Tracheal epithelial cell (primary cell): ENCODE measurements at places on chromosomes 5 and 9. TPM values are rescaled to one million over a fixed set of nuclear protein-coding genes. Genes with fewer than 3 reads are reported as not detected.

Gene AP3B1
- total RNA-seq, result 22.9 and 39.6 TPM in 2 replicates

Gene LYSMD3
- total RNA-seq, result 9.6 and 10.4 TPM in 2 replicates

Gene NUTM2G
- total RNA-seq, result not detected in 2 replicates

Gene CSF2
- total RNA-seq, result 69.2 TPM in 1 of 2 replicates, not detected in the other

Gene SCGB3A2
- total RNA-seq, result not detected in 2 replicates

Gene DBH
- not detected in 2 replicates for total RNA-seq

Gene PCDHB3
- total RNA-seq, result 0.21 and 0.48 TPM in 2 replicates

Gene CCL27
- not detected in 2 replicates for total RNA-seq

Gene HBEGF
- 26.9 and 66.3 TPM in 2 replicates for total RNA-seq

Gene LEAP2
- total RNA-seq, result 0.21 and 0.48 TPM in 2 replicates

Gene ZDHHC12
- total RNA-seq, result 44.3 and 58.0 TPM in 2 replicates

Gene SLC46A2
- total RNA-seq, result not detected in 2 replicates

Gene KIF24
- total RNA-seq, result 0.43 and 0.48 TPM in 2 replicates

Gene NRARP
- 10.0 and 15.7 TPM in 2 replicates for total RNA-seq

Gene SMC5
- total RNA-seq, result 12.8 and 18.5 TPM in 2 replicates

Gene PCDHA1
- not detected in 2 replicates for total RNA-seq

Gene PCSK1
- not detected in 2 replicates for total RNA-seq

Gene FCN2
- not detected in 2 replicates for total RNA-seq

Gene NTNG2
- total RNA-seq, result under 0.01 and 0.24 TPM in 2 replicates

Gene SPATA9
- not detected in 2 replicates for total RNA-seq

Gene CCNO
- total RNA-seq, result 1.2 and 7.2 TPM in 2 replicates

Gene CNTNAP3B
- total RNA-seq, result 4.6 and 9.8 TPM in 2 replicates

Gene SAPCD2
- 1.1 and 4.1 TPM in 2 replicates for total RNA-seq

Gene LHX3
- total RNA-seq, result not detected in 2 replicates

Gene CCDC180
- under 0.01 TPM in 1 of 2 replicates, not detected in the other for total RNA-seq

Gene ADGRD2
- 0.21 TPM in 1 of 2 replicates, not detected in the other for total RNA-seq

Gene TMEM174
- not detected in 2 replicates for total RNA-seq

Gene TMEM215
- under 0.01 TPM in 1 of 2 replicates, not detected in the other for total RNA-seq

Gene TMEM252
- not detected in 2 replicates for total RNA-seq

Gene LCN1
- total RNA-seq, result not detected in 2 replicates

Gene MLANA
- total RNA-seq, result not detected in 2 replicates

Gene BARX1
- under 0.01 TPM in 1 of 2 replicates, not detected in the other for total RNA-seq

Gene AK8
- 0.48 TPM in 1 of 2 replicates, not detected in the other for total RNA-seq

Gene PDGFRB
- total RNA-seq, result under 0.01 and 0.24 TPM in 2 replicates

Gene CNTRL
- total RNA-seq, result 2.4 and 5.5 TPM in 2 replicates

Gene FAM200C
- total RNA-seq, result 2.6 and 3.1 TPM in 2 replicates

Gene PCAT7
- total RNA-seq, result under 0.01 TPM in 1 of 2 replicates, not detected in the other

Gene GHR
- 1.4 and 1.7 TPM in 2 replicates for total RNA-seq

Gene UNC5A
- 0.24 TPM in 1 of 2 replicates, not detected in the other for total RNA-seq

Gene SLC4A9
- 0.21 TPM in 1 of 2 replicates, not detected in the other for total RNA-seq

Gene STPG3
- not detected in 2 replicates for total RNA-seq

Gene ALAD
- total RNA-seq, result 4.5 and 6.0 TPM in 2 replicates

Gene ENTPD8
- 0.24 TPM in 1 of 2 replicates, not detected in the other for total RNA-seq

Gene LRRC19
- total RNA-seq, result not detected in 2 replicates
